Activated CD4-positive, alpha-beta T cell treated with anti-CD3 and anti-CD28 coated beads, Interleukin-2, amount 50 U/mL, for 16 hours (primary cell): ENCODE measurements at places on chromosomes 5 and 9.

DNA sequence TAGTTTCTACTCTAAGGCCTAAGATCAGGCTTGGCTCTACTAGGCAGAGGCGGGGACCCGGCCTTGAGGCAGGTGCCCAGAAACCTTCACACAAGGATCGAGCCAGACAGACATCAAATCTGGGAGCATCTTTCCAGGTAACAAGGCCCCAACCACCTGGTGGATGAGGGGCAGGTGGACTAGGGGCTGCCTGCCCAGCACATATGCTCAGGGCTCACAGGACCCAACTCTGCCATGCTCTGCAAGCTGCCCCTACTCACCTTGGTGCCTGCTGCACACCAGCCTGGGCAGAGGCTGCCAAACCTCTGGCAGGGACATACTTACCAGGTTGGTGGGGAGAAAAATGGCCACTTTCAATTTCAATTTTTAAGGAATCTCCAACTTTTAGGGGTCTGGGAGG is 2.2 kb upstream of the ZNF618 start:
- no peak for DNase-seq

DNA sequence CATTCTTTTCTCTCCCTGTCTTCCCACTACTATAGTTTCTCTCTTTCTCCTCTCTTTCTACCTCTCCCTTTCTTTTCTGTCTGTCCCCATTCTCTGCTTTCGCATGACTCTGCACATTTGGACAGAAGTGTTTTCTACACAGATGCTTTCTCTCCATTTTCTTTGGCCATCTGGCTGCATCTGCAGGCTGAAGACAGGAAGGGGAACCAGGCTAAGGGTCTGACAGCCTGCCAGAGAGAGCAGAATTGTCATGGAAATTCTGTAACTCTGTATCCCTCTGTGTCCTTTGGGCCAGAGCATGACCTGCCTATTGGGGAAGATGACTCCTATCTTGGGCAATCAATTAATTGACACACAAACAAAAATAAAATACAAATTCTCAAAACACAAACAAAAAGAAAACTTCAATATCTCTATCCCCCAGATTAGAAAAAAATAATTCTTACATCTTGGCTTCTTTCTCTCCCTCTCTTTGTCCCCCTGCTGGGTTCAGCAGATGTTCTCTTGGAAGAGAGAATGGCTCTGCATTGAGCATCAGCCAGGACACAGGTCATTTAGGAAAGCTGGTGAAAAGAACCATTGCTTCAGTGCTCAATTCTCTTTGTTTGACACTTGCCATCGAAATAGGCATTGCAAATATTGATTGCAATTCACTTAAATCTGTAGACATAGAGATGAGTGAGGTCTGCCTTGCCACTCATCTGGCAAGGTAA is 415.9 kb upstream of the KLF4 start:
- no peak for DNase-seq

DNA sequence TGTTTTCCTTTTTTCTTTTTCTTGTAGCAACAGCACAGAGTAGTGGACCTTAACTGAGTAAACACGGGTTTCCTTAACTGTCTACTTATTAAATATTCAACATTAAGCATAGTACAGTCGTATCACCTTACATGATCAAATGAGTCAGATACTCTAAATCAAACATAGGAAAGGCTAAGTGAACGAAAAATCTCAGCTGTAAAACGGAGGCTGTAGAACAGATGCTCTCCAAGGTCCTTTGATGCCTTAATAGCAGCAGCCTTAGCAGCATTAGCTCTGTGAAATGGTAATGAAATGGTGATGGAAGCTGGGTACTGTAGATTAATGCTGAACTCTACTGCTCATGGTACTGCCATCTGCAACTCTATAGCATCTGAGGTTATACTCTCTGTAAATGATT is 1433.3 kb upstream of the C9orf72 start:
- no peak for DNase-seq

DNA sequence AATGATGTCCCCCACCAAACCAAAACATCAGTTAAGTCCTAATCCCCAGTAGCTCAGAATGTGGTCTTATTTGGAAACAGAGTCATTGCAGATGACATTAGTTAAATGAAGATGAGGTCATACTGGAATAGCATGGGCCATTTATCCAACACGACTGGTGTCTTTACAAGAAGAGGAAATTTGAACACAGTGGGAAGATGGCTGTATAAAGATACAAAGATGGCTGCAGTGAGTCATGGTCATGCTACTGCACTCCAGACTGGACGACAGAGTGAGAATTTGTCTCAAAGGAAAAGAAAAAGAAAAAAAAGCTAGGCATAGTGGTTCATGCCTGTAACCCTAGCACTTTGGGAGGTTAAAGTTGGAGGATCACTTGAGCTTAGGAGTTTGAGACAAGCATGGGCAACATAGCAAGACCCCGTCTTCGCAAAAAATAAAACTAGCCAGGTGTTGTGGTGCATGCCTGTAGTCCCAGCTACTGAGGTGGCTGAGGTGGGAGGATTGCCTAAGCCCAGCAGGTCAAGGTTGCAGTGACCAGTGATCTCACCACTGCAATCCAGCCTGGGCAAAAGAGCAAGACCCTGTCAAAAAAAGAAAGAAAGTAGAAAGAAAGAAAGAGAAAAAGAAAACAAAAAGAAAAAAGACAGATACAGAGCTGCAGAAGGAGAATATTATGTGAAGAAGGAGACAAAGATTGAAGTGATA is 130.0 kb upstream of the CDKN2B start:
- DNase-seq: no peak

GRCh38 chr5:173920024-173920753 is 32.0 kb downstream of the CPEB4 start:
- no peak for DNase-seq

DNA sequence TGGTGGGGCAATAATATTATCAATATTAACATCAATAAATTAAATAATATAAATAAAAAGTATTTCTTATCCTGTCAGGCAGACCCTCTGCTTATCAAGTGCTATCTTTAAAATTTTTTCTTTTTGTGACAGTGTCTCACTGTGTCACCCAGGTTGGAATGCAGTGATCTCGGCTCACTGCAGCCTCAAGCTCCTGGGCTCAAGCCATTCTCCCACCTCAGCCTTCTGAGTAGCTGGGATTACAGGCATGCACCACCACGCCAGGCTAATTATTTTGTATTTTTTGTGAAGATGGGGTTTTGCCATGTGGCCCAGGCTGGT is 53.2 kb downstream of the NDST1 start:
- no peak for DNase-seq

GRCh38 chr9:96638606-96639364 is 16.3 kb downstream of the PRXL2C start:
- no peak for DNase-seq

- DNase-seq: no peak
These were observed 32.1 kb upstream of the ELL2 start for GRCh38 chr5:95993776-95994175.

DNA sequence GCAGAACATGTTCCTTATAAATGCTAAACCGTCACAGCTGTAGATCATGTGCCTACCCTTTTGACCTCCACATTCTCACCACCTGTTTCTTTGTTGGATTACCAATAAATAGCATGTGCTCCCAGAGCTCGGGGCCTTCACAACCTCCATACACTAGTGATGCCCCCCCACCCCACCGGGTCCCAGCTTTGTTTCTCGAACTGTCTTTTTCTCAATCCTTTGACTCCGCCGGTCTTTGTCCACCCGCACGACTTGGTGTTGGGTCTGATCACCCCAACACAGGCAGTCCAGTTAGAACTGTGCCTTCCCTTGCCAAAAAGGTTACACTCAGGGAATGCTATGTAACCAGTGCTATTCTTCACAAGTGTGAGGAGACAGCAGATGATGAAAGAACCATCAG is 485.9 kb upstream of the C9orf72 start:
- DNase-seq: no peak

DNA sequence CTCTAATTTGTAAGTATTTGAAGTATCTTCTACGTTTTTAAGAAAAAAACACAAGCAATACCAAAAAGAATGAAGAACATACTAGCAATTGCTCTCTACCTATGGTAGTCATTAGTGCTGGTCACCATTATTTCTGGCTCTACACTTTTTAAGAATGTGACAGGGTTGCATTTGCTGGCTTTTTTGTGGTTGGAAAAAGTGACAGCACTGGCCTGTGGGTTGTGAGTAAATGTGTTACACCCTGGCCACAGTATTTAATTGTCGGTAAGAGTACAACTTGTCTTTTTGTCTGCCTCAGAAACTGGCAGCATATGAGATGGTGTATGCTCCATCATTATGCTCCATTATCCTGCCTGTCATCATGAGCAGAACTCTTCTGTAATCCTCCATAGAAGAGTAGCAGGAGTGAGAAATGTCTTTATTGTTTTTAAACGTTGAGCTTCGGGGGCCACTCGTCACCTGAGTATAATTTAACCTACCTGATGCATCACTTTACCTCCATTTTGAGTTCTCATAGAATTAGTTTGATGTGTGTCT is 449.8 kb downstream of the ISL1 start:
- no peak for DNase-seq

DNA sequence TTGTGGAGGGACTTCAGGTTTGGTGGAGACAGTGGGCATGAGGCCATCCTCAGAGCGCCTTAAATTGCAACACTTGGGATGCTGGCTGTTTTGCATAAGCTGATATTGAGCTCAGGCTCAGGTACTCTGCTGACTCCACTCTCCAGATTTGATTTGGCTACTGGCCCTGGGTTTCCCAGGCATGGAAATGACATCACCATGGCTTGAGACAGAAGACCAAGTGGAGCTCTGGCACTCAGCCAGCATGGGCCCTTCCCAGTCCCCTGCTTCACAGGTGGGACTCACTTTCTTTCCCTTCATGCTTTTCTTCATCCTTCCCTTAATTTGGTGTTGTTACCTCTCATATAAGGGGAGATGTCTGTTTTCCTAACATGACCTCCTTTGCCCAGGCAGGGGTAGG is 72.0 kb upstream of the IL12B start:
- no peak for DNase-seq

- peak; percentile 36 for DNase-seq
These were observed 277.4 kb downstream of the AOPEP start for GRCh38 chr9:95003689-95004410.

- DNase-seq: no peak
These were observed 10.2 kb downstream of the PAM start for GRCh38 chr5:102765350-102765749.

DNA sequence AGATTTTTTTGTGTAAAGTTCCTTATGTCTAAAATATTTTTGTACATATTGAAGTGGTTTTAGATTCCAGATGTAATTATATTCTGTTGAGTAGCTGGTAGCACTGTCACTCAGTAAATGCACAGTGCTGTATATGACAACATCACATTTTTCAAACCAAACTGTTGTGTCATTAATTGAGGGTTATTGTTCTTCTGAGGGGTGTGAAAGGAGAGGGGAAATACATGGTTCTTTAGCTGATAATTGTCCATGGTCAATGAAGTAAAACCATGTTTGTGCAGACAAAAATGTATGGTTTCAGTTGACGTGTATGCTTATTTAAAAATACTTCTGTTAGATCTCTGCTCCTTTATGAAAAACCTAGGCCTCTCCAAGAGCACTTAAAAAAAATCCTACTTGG is 3.3 kb downstream of the ZNF462 start:
- DNase-seq: no peak

DNA sequence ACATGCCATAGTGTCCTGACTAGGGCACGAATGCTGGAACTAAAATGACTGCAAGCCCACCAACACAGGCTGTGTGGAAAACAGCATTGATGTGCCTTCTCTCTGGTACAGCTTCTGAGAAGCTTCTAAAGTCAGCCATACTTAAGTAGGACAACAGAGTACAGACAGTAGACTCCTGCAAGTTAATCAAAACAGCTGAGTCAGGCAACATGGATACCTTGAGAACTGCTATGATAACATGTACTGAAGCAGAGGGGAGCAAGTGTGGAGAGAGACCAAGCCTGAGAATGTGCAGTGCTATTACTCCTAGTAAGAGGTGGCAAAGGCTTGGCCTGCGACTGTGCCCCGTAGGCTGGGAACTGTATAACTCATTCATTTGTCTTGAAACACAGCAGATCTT is 2.5 kb downstream of the ISCA1 start:
- no peak for DNase-seq

- no peak for DNase-seq
These were observed 56.7 kb upstream of the CXCL14 start for GRCh38 chr5:135635451-135635850.

- DNase-seq: no peak
These were observed 3.2 kb downstream of the PPARGC1B start for GRCh38 chr5:149733129-149733900.

DNA sequence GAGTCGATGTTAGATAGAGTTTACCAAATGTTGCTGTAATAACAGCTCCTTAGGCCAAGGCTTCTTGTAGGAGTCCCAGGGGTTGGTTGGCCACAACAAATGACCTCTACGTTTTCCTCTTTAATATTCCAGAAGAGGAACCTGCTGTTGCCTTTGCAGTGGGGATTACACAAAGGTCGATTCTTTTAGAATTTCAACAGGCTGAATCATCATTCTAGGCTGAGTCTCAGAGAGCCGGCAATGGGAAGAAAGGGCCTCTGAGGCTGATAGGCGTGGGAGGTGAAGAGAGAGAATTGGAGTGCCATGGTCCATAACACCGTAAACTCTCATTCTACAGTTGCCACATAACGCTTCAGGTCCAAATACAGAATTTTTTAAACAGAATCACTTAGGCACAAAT is 405.9 kb upstream of the DAP start:
- DNase-seq: no peak

- DNase-seq: no peak
These were observed 100.9 kb downstream of the DPYSL3 start for GRCh38 chr5:147408980-147409379.

DNA sequence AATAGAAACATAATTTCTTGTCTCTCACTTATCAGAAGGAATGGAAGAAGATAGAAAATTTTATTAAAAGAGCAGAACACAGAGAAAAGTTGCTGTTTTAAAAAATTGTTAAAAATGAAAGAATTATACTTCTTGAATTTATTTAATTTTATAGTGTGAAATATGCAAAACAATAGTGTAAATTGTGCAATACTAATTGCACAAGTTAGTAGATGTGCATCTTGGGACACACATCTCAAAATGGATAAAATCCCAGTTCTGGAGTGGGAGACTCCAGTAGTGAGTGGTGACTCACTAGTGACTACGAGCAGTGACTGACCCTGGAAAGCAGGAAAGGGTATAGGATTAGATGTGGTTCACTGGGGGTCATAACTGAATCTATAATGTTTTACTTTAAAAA is 223.2 kb downstream of the MSX2 start:
- no peak for DNase-seq

DNA sequence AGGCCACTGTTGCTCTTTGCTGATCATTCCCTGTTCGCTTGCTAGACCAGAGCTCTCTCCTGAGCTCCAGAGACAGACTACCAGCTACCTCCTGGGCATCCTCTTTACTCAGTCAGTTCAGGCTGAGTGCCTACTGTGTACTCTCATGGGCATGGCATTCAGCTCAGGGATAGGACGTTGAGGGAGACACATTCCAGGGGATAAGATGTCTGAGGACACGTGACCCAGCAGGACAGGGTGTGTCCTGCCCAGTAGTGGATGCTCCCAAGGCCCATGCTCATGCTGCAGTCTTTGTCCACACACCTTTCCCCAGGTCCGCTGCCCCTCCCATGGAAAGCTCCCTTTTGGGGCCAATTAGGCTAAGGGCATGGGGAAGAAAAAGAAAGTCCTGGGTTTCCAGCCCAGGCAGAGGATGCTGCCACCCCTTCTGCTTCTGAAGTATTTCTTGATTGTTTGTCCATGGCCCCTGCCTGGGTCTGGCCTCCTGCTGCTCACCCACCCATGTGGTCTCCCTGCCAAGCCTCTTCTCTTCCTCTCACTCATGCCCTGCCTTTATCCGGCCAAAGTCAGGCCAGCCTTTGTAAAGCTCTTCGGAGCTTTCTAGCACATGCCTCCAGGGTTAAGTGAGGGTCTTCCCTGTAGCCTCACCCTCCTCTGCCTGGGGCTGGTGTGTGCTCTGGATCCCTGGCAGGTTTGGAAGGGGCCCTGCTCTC is 60.5 kb upstream of the PITX1 start:
- no peak for DNase-seq
